ENCODE measurements at places on chromosomes 13 and 19.

DNA sequence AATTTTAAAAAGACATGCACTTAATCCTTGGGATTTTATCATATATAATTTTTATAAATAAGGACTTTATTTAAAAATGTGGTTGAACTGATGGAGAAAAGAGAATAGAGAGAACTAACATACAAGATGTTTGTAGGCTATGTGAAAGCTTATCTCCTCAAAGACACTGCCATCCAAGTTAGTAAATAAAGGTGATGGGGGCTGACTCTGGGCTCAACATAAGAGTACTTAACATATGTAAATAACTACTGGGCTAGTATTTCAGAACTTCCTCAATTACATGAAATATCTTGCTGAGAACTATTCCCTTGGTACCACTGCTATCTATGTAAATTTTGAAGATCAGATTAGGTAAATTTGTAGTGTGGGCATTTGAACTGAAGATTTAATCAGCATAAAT, 1017.3 kb upstream of the PCDH20 start:
- no peak for DNase-seq

GRCh38 chr13:31014456-31014855, 82.0 kb downstream of the TEX26 start:
- DNase-seq, result no peak

DNA sequence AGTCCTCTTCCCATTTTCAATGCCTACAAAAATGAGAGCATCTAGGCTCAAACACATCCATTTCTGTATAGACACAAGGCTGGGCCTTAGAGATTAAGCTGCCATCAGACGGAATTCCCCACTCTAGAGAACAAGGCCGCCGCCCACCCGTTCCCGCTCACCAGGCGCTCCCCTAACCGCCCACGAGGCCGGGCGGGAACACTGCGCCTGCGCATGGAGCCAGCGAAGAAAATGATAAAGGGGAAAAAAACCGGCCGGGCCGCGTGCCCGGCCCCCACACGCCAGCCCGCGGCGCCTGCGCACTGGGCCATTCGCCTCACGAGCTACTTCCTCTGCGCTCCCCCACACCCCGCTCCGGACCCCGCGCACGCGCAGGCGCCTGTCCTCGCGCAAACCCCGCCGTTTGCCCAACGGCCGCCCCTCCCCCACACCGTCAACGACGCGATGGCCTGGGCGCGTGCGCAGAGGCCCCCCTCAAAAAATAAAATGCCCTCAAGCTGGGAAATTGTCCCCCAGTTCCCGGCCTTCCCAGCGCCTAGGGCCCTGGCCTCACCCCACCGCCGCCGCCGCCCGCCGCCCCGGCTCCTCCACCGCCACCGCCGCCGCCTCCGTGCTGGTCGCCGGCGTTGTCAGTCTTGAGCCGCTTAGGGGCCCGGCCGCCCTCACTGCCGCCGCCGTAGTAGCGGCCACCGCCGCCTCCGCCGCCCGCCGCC, 483 bp downstream of the HNRNPL start:
- peak; percentile 93 for DNase-seq

DNA sequence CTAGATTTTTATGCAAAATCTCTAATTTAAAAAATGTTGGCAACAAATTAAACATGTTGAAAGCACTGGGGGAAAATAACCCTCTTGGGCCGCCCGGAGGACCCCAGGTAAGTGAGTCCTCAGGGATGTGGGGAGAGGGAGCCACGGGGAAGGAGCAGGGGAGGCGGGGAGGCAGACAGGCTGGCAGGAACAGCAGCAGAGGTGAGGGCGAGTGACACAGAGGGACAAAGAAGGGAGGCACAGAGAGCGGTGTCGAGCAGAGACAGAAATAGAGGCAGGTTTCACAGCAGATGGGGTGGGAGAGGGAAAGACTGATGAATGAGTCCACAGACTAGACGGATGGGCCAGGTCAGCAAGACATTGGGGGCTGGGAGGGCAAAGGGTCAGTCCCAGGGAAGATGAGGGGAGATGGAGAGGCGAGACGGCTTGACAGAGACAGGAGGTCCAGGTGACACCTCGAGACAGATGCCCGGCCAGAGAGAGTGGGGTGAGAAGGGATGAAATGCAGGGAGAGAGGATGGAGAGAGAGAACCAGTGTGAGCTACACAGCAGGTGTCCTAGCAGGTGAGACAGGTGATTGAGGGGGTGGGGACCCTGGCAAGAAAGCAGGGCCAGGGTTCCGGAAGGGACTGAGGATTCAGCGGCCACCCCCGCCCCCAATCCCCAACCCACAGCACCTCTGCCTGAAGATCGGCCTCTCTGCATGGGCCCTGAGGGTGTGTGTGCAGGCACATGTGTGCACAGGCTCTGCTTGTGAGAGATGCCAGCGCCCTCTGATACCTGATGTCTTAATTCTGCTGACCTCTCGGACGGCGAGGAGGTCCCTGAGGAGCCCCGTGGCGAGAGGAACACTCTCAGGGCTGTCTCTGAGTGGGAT, 3.8 kb downstream of the LRRC4B start:
- DNase-seq, result no peak

- DNase-seq, result no peak
Measured at GRCh38 chr19:30530751-30531150, 158.6 kb downstream of the ZNF536 start.

Measured in midbrain (tissue), 1 donor.